ENCODE measurements at places on chromosomes 3 and 15. TPM values are rescaled to one million over a fixed set of nuclear protein-coding genes. Genes with fewer than 3 reads are reported as not detected.

- H3K4me1 ChIP-seq, result peaks cover 23% of the 10 kb centered on the region
- peak overlapping the region; percentile 11 for H3K27ac ChIP-seq
- peak overlapping the region; percentile 0 for H3K4me3 ChIP-seq
- H3K27me3 ChIP-seq, result no peaks in the 10 kb centered on the region
- peaks cover 20% of the 10 kb centered on the region for H3K36me3 ChIP-seq
Observed at GRCh38 chr15:64443747-64444621, 16.4 kb upstream of the ZNF609 start.

DNA sequence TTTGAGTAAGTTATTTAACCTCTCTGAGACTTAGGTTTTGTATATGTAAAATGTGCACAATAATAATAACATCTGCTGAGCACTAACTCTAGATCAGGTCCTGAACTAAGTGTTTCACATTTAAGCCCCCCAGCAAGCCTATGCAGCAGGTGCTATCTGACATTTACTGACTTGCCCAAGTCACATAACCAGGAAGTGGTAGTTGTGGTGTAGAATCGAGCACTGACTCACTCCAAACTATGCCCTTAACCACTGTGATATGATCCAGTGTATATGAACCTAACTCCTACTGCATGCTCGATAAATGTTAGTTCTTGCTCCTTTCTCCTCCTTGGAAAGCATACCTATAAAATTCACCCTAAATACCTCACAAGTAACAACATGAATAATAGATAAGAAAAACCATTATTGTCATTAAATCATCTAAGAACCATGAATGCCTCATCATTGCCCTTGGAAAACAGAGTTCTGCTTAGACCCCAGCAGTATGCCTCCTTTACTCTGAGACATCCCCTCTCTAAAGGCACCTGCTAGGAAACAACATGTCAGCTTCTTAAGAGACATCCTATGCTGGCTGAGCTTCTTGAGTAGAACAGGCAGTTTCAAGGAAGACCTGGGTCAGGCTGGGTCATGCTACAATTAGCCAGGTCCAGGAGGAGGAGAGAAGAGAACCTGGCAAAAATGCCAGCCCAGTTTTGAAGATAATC is 3.0 kb upstream of the SHC4 start:
- no peaks in the 10 kb centered on the region for H3K36me3 ChIP-seq
- H3K4me3 ChIP-seq, result no peak overlapping the region
- DNase-seq, result no peak

- DNase-seq, result no peak
- H3K4me1 ChIP-seq, result no peaks in the 10 kb centered on the region
- no peak overlapping the region for H3K4me3 ChIP-seq
- no peaks in the 10 kb centered on the region for H3K27me3 ChIP-seq
- H3K36me3 ChIP-seq, result no peaks in the 10 kb centered on the region
Observed at GRCh38 chr3:26108846-26109489, 319.1 kb downstream of the OXSM start.

- H3K27me3 ChIP-seq, result no peaks in the 10 kb centered on the region
- no peak for DNase-seq
- H3K4me1 ChIP-seq, result peaks cover 46% of the 10 kb centered on the region
- no peak overlapping the region for H3K27ac ChIP-seq
- H3K4me3 ChIP-seq, result no peak overlapping the region
- H3K36me3 ChIP-seq, result peaks cover 17% of the 10 kb centered on the region
Observed at GRCh38 chr3:30629746-30630145, 23.3 kb downstream of the TGFBR2 start.

GRCh38 chr3:31610700-31611275 is 78.1 kb downstream of the STT3B start:
- H3K4me1 ChIP-seq, result no peaks in the 10 kb centered on the region
- no peaks in the 10 kb centered on the region for H3K36me3 ChIP-seq
- no peak overlapping the region for H3K4me3 ChIP-seq
- peak; percentile 27 for DNase-seq
- no peaks in the 10 kb centered on the region for H3K27me3 ChIP-seq
- H3K27ac ChIP-seq, result no peak overlapping the region

DNA sequence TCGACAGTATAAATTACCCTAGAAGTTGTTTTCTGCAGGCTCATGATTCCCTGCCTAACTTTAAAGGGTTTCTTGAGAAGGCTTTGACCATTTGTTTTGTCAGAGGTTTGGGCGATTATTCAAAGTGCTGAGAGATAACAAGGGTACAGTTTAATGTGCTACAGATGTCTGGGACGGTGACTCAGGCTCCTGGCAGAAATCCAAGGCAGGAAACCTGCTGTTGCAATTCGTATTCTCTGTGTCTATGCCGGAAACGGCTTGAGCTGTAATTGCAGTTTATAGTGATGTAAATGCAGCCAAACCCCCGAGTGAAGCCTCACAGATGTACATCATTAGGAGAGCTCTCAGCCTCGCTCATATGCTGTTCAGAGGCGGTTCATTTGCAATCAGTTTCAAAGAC is 65.6 kb downstream of the SYNPR start:
- H3K27ac ChIP-seq, result no peak overlapping the region
- no peaks in the 10 kb centered on the region for H3K36me3 ChIP-seq
- H3K4me1 ChIP-seq, result peaks cover 5% of the 10 kb centered on the region
- DNase-seq, result peak; percentile 87

- no peaks in the 10 kb centered on the region for H3K27me3 ChIP-seq
- DNase-seq, result peak; percentile 98
- H3K4me3 ChIP-seq, result peak overlapping the region; percentile 47
- H3K27ac ChIP-seq, result peak overlapping the region; percentile 92
Observed at GRCh38 chr3:127768346-127769008, 53.8 kb downstream of the MGLL start.

DNA sequence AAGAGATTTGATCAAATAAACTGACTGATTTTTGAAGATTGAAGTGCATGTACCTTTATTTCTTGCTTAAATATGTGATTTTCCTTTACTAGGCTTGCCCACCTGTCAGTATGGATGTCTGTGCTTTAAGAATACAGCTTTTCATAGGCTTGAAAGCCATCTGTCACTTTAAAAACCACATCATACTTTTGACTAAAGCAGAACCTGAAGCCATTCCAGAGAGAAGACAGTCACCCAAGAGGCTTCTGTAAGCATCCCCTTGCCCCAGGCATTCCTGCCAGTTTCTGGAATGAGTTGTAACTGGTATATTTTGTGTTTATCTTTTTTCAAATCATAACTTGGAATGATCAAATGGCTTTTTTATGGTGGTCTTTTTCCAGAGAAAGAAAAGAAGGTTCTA is 24.0 kb downstream of the HPS3 start:
- H3K27ac ChIP-seq, result no peak overlapping the region
- H3K27me3 ChIP-seq, result no peaks in the 10 kb centered on the region
- peaks cover 46% of the 10 kb centered on the region for H3K36me3 ChIP-seq
- DNase-seq, result no peak

GRCh38 chr3:100776746-100777145 is 67.5 kb downstream of the TFG start:
- peak overlapping the region; percentile 75 for H3K27ac ChIP-seq
- peaks cover 50% of the 10 kb centered on the region for H3K36me3 ChIP-seq
- DNase-seq, result no peak
- H3K27me3 ChIP-seq, result no peaks in the 10 kb centered on the region
- peaks cover 38% of the 10 kb centered on the region for H3K4me1 ChIP-seq

- peaks cover 34% of the 10 kb centered on the region for H3K4me1 ChIP-seq
- H3K36me3 ChIP-seq, result peaks cover 6% of the 10 kb centered on the region
- peak overlapping the region; percentile 77 for H3K27ac ChIP-seq
- H3K27me3 ChIP-seq, result no peaks in the 10 kb centered on the region
- peak overlapping the region; percentile 9 for H3K4me3 ChIP-seq
Observed at GRCh38 chr3:114380233-114380651, 86.4 kb downstream of the TIGIT start.

- no peaks in the 10 kb centered on the region for H3K27me3 ChIP-seq
- H3K27ac ChIP-seq, result no peak overlapping the region
- peaks cover 3% of the 10 kb centered on the region for H3K4me1 ChIP-seq
- H3K36me3 ChIP-seq, result no peaks in the 10 kb centered on the region
- peak; percentile 64 for DNase-seq
Observed at GRCh38 chr15:71651750-71652186, 158.6 kb upstream of the NR2E3 start.

DNA sequence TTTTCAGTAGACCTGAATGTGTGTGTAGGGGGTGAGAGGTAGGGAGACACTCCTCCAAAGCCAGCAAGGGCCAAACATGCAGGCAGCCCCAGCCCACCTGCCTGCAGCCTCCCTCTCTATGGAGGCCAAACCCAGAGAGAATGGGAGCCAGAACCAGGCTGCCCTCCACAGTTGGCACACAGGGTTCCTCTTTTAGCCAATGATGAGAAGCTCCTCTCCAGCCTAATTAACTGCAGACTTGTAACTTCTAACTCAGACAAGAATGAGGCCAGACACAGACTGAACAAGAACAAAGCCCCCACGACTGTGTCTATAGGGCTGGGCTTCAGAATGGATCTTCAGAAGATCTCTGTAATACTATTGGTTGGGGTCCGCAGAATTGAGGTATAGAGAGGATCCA is 12.3 kb upstream of the TLE3 start:
- no peak overlapping the region for H3K4me3 ChIP-seq
- no peaks in the 10 kb centered on the region for H3K36me3 ChIP-seq
- no peaks in the 10 kb centered on the region for H3K27me3 ChIP-seq
- no peak overlapping the region for H3K27ac ChIP-seq
- peaks cover 14% of the 10 kb centered on the region for H3K4me1 ChIP-seq

DNA sequence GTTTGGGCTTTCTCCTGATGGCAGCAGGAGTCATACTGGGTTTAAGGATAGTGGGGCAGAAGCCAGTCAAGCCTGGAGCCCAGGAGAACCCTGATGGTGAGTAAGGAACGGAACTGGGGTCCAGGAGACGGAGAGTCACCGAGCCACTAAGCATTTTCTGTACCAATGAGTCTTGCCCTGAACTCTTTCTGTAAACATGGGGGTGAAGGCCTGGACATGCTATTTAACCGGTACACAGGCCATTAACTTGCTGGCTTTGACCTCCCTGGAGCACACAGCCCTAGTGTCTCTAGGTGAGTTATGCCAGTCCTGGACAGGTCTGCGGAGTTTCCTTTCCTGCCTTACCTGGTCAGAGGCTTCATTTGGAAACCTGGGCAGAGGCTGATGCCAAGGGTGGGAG is 3.9 kb downstream of the SLC6A6 start:
- H3K36me3 ChIP-seq, result peaks cover 11% of the 10 kb centered on the region
- DNase-seq, result peak; percentile 21
- peak overlapping the region; percentile 48 for H3K27ac ChIP-seq

DNA sequence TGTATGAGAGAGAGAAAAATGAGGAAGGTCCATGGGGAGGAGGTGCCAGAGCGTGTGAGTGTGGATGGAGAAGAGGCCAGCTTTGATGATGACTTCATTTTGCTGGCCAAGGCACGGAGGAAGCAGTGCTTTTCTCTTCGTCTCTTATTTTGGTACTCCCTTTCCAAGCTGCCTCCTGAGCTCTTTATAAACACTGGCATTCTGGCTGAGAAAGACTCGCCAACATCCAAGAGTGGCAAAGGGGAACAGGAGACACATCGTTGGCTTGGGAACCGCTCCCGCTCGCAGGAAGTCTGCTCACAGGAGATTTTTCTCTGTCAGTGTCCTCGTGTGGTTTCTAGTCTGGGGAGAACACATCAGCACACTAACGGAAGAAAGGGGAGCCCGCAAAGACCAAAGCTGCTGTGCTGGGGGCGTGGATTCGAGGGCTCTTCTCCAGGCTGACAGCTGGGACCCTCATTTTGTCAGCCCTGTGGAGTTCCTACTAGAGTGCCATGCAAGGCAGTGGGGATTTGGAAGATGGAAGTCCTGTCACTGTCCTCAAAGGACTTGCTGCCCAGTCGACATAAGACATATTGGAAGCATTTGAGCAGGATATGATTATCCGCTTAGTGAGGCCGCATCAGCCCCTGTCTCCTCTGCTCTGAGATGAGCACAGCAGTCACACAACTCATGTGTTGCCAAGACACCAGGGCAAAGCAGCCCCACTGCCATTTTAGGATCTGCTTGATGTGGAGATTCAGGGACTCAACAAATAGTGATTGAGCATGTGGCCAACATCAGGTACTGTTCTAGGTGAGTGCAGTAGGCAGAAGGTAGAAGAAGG is 8.0 kb upstream of the SEMA4B start:
- H3K36me3 ChIP-seq, result no peaks in the 10 kb centered on the region
- no peak for DNase-seq
- no peaks in the 10 kb centered on the region for H3K27me3 ChIP-seq

- H3K27ac ChIP-seq, result no peak overlapping the region
- H3K36me3 ChIP-seq, result no peaks in the 10 kb centered on the region
Observed at GRCh38 chr15:86231864-86232721, 152.4 kb downstream of the AGBL1 start.

GRCh38 chr3:124615896-124616543 is 114.2 kb upstream of the UMPS start:
- no peaks in the 10 kb centered on the region for H3K27me3 ChIP-seq
- H3K27ac ChIP-seq, result no peak overlapping the region
- no peaks in the 10 kb centered on the region for H3K36me3 ChIP-seq

GRCh38 chr3:55569033-55569599 is 82.0 kb upstream of the WNT5A start:
- no peak overlapping the region for H3K27ac ChIP-seq
- no peak overlapping the region for H3K4me3 ChIP-seq
- peaks cover 6% of the 10 kb centered on the region for H3K4me1 ChIP-seq
- no peaks in the 10 kb centered on the region for H3K27me3 ChIP-seq

- H3K36me3 ChIP-seq, result no peaks in the 10 kb centered on the region
- peak overlapping the region; percentile 73 for H3K27ac ChIP-seq
- DNase-seq, result no peak
- H3K4me3 ChIP-seq, result peak overlapping the region; percentile 68
- no peaks in the 10 kb centered on the region for H3K27me3 ChIP-seq
Observed at GRCh38 chr3:107599772-107600145, 77.0 kb downstream of the BBX start.

GRCh38 chr3:112470788-112471187 is 28.5 kb downstream of the BTLA start:
- no peak overlapping the region for H3K4me3 ChIP-seq
- H3K27ac ChIP-seq, result peak overlapping the region; percentile 71
- no peaks in the 10 kb centered on the region for H3K36me3 ChIP-seq

DNA sequence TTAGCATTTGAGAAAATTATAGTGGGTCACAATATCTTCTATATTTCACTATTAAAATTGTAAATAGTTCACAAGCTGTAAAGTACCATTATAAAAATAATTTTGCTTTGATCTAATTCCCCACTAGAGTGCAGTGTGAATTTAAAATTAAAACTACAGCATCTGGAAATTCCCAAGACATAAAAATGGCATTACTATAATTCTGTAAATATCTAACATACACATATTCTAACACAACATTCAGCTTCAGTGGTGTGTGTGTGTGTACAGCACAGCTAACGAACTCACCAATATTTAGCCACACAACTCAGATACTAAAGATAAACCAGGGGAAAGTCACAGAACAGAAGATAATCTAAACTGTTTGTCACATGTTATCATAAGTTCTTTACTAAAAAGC is 424.9 kb upstream of the ZNF385D start:
- no peaks in the 10 kb centered on the region for H3K4me1 ChIP-seq
- H3K27me3 ChIP-seq, result no peaks in the 10 kb centered on the region
- H3K4me3 ChIP-seq, result no peak overlapping the region
- DNase-seq, result no peak

- H3K27me3 ChIP-seq, result no peaks in the 10 kb centered on the region
- peaks cover 9% of the 10 kb centered on the region for H3K36me3 ChIP-seq
- no peak overlapping the region for H3K27ac ChIP-seq
- no peak overlapping the region for H3K4me3 ChIP-seq
Observed at GRCh38 chr3:48501196-48501595, 2.8 kb downstream of the SHISA5 start.

Gene CADPS
- 3.2 TPM for total RNA-seq

Gene DPPA4
- not detected for total RNA-seq

Gene PRTG
- 4.7 TPM for total RNA-seq

Gene KBTBD13
- total RNA-seq, result not detected

Gene C15orf62
- under 0.01 TPM for total RNA-seq

Gene HAUS2
- total RNA-seq, result 18.5 TPM

Gene IL16
- total RNA-seq, result 6.5 TPM

Gene TM4SF4
- not detected for total RNA-seq

Gene PML
- 50.7 TPM for total RNA-seq

Gene DAZL
- total RNA-seq, result not detected

Gene ADAMTS9
- total RNA-seq, result 2.7 TPM

Gene PLCH1
- 0.36 TPM for total RNA-seq

Gene ATP2C1
- 97.5 TPM for total RNA-seq

Gene MAP4
- total RNA-seq, result 158 TPM

Gene ASB14
- not detected for total RNA-seq
